ENCODE measurements at places on chromosomes 1 and 21.

DNA sequence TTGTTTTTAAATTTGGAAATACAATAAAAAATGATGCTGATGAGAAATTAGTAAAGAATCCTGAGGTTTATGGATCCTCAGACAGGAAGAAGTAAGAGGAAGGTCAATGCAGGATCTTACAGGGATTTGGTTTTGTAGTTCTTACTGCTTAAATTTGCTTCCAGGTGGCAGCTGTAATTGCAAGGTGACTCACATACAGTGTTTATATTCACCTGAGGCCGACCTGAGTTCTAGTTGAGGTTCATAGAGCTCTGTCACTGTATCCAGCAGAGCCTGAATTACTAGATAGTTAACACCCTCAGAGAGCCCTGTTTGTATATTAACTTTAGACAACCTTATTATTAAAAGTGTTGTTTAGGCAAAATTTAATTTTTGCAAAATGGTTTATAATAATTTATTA is 1.4 kb upstream of the WDR26 start:
- no peak for DNase-seq

- DNase-seq, result no peak
These were observed 5.4 kb upstream of the IGSF8 start for GRCh38 chr1:160103658-160104408.

DNA sequence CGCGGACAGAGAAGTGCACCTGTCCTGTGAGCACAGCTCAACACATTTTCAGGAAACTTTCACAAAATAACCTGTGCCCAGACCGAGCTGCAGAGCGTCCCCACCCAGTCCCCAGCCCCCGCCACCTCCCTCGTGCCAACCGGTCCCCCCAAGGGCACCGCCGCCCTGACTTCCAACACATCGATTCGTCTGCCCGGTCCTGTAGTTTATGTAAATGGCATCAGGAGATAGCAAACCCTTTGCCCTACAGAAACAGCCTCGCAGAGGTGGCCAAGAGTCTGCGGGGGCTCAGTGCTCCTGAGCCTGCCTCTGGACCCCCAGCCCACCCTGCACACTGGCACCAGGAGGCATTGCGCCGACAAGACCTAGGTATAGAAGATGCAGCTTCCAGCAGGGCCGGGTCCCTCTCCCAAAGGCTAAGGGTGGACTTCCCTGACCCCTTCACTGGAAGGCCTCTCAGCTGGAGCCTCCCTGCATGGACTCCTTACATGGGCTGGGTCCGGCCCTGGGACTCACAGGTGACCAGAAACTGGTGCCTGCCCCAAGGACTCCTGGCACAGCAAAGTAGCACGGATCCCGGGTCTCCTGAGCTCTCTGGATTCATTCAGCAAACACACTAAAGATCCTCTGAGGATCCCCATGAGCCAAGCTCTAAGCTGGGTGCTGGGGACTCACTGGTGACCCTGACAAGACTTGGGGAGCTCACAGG is 6.6 kb upstream of the PLEKHG5 start:
- no peak for DNase-seq

DNA sequence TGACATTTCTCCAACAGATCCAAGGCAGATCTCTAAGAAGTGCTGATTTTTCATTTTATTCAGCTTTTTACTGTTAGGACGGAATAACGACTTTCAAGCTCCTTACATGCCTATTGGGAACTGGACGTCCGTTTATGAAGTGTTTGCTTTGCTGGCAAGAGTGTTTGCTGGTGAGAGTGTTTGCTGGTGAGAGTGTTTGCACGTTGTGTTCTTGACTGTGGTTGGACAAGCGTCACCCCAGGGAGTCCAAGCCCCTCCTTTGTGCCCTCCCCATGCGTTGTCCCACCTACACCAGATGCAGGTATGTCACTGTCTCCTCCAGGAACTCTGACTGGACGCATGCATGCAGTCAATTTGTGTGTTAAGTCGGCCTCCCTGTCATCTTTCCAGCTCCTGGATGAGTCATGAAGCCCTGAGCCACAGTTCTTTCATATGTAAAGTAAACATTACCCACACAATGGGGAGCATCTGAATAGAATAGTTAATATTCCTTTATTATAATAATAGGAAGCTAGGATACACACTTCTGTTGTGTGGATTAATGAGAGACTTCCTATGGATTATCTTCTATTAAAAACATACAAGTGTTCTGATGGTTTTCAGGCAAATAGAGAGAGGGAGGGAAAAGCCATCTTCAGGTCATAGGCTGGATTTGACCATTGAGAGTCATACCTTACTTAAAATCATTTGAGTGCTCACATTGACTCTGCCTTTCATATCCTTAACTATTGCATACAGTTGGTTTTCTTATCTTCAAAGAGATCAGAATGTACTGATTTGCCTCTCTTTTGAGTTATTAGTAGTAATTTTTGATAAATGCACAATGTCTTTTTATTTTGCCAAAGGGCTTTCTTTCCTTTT is 119.2 kb downstream of the GALNT2 start:
- DNase-seq, result peak; percentile 84

DNA sequence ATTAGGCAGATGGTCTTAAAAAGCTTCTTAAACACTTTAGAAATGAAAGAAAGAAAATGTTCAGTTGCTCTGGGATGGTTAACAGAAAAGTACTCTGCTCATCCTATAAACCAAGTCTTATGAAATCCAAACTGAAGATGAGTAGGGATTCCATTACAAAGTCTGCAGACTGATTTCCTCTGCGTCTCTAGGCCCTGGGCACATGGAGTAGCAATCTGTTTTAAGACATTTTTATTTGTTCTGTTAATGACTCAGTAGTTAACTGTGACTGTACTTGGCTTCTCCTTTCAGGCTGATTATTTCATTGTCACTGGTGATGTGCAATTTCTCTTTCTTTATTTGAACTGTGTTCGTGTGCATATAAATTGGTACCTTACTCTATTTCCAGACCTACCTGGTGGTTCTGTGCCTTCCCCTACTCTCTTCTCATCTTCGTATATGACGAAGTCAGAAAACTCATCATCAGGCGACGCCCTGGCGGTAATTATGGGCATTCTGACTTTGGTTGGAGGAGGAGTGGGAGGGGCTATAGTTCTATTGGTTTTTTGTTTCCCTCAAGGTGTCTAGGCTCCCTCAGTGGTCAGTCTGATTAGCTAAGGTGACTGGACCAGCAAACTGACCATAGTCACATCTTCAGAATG is 30.6 kb downstream of the ATP1A1 start:
- peak; percentile 19 for DNase-seq

- DNase-seq, result no peak
These were observed 141.8 kb downstream of the DISC1 start for GRCh38 chr1:231768416-231768815.

GRCh38 chr1:41660570-41661427 is 176.3 kb upstream of the EDN2 start:
- DNase-seq, result no peak

DNA sequence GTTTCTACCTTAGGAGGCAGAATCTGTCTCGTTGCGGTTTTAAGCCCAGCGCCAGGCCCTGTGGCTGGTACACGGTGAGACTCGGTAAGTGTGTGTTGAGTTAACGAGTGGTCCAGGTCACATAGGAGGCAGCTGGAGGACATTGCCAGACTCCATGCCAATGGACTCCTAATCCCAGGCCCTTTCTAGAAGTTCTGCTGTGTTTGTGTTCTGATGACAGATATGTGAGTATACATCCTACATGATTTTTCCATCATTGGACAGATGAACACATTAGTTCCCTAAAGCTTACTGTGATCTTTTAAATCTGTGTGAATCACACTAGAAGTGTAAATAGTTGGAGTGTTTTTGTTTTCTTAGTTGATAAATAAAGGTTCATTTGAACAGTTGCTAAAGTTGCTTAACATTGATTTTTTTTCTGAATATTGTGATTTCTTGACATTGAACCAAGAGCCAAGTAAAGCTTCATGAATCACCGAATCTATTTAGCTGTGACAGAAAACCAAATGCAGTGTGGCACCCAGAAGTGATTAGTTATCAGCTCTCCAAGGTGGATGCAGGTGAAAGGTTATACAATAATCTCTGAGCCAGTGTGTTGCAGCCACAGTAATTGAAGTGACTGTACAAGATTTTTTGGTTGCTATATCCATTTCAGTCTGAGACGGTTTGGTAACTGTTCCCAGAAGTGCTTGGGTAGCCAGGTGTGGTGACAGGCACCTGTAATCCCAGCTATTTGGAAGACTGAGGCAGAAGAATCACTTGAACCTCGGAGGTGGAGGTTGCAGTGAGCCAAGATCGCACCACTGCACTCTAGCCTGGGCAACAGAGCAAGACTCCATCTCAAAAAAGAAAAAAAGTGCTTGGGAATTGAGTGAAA is 46.3 kb downstream of the DOP1B start:
- no peak for DNase-seq

DNA sequence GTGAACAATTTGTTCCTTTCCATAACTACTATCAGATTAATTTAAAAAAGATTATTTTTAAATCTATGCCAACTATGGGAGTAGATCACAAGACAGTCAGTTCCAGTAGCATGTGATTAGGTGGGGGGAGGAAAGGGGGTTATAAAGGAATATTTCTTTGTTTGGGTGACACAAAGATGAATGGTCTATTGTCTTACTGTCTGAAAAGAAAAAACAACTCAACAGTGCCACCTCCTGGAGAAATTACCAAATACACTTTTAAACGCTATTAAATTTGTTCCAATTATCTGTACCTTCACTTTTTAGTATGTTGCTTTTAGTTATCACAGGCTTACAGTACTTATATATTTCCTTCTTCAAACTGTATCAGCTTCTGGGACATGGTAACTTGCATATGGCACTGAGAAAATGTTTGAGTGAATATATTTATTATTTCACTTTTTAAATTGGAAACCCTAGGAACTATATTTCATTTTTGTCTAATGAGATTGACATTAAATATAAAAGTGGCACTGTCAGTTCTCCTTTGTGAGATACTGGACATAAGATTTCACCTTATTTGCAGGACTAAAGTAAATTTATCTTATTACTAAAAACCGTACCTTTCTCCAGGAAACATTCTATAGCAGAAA is 1.7 kb upstream of the SORT1 start:
- DNase-seq, result peak; percentile 70

GRCh38 chr1:63723602-63724001 is 50.2 kb upstream of the ROR1 start:
- DNase-seq, result no peak

GRCh38 chr1:161725908-161726472 is 4.6 kb downstream of the FCRLB start:
- peak; percentile 72 for DNase-seq

- no peak for DNase-seq
These were observed 101.5 kb downstream of the COLGALT2 start for GRCh38 chr1:183936009-183936408.

DNA sequence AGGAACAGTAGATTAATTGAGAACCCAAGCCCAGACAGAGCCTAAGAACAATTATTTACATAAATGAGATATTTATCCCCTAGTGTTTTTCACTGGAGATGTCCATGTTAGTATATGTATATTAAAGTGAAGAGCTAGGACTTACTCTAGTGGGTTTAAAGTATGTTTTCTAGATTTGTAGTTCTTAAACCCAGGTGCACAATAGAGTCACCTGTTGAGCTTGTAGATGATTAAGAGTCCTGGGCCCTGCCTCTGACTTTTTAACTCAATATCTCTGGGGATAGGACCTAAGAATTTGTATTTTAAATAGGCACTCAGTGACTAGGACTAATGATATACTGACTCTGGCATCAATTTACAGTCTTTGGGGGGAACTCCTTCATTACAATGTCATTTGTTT is 112.8 kb downstream of the DNAH14 start:
- DNase-seq, result no peak

Measured in EH (cell line).